Chondrocyte (in vitro differentiated cells): ENCODE measurements at places on chromosomes 6 and 20. TPM values are rescaled to one million over a fixed set of nuclear protein-coding genes. Genes with fewer than 3 reads are reported as not detected.
A peak's percentile ranks its signal among the peaks of the same experiment; 100 is the strongest.

Gene AVP
- not detected in 3 replicates for total RNA-seq

Gene LAMP5
- 2.5 to 2.9 TPM (median 2.6 TPM) in 3 replicates for total RNA-seq

- H3K36me3 ChIP-seq, result peaks cover 32% of the 10 kb centered on the region
- no peak overlapping the region for H3K4me3 ChIP-seq
- no peaks in the 10 kb centered on the region for H3K27me3 ChIP-seq
- H3K27ac ChIP-seq, result no peak overlapping the region
- peaks cover 58% of the 10 kb centered on the region for H3K4me1 ChIP-seq
- peak; percentile 35 for DNase-seq
Observed at GRCh38 chr6:43776799-43777776, 7.1 kb downstream of the VEGFA start.

Gene TUBB1
- 0.15 TPM in 1 of 3 replicates, not detected in the others for total RNA-seq

DNA sequence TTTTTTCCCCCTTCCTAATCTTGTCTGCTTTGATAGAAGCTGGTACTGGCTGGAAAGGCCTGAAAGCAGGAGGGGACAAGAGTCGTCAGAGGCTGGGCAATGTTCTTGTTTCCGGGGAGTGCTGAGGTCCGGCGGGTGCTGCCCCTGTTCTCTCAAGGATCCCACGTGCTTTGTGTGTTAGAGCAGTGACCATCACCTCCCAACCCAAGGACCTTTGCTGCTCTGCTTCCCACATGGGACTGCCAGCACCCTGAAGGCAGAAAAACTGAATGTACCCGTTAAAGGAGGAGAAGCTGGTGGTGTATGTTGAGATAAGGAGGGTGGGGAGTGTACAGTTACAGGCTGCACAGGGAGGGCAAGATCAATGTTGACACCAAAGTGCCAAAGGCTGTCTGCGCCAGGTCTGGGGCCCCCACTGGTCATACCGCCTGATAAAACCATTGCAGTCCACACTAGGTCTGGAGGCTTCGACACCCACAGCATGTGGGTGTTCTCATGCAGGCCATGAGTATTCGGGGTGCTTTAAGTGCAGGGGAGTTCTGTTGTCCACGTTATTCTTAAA is 15.0 kb downstream of the C20orf173 start:
- no peaks in the 10 kb centered on the region for H3K27me3 ChIP-seq
- no peak overlapping the region for H3K27ac ChIP-seq
- DNase-seq, result no peak
- H3K4me1 ChIP-seq, result peaks cover 8% of the 10 kb centered on the region
- H3K36me3 ChIP-seq, result peaks cover 9% of the 10 kb centered on the region
